Right ventricle myocardium superior (tissue), 1 donor: ENCODE measurements at places on chromosomes 11 and 22. TPM values are rescaled to one million over a fixed set of nuclear protein-coding genes. Genes with fewer than 3 reads are reported as not detected.

The IGHMBP2 gene
- total RNA-seq, result 13.5 TPM

The ANGPTL5 gene
- total RNA-seq, result 1.9 TPM

The NCR3LG1 gene
- total RNA-seq, result 0.56 TPM

The TSSC4 gene
- 36.2 TPM for total RNA-seq

The OR5AN1 gene
- not detected for total RNA-seq

The ADM2 gene
- total RNA-seq, result not detected

The CLCF1 gene
- 0.27 TPM for total RNA-seq

The ENTHD1 gene
- total RNA-seq, result not detected

The SYT12 gene
- total RNA-seq, result 0.13 TPM

The MOGAT2 gene
- total RNA-seq, result 0.13 TPM

The DCDC1 gene
- total RNA-seq, result 0.11 TPM

The ZNF214 gene
- total RNA-seq, result 1.9 TPM

The NPTXR gene
- total RNA-seq, result 16.8 TPM

The PATE2 gene
- not detected for total RNA-seq

The TUBA8 gene
- total RNA-seq, result 247 TPM

The SSTR3 gene
- not detected for total RNA-seq

The CRYBA4 gene
- not detected for total RNA-seq

The DEUP1 gene
- not detected for total RNA-seq

The FOLH1 gene
- total RNA-seq, result 0.27 TPM

The GLB1L3 gene
- total RNA-seq, result not detected

The MYO18B gene
- 114 TPM for total RNA-seq

The SLC17A6 gene
- not detected for total RNA-seq

The APOA5 gene
- not detected for total RNA-seq

The DGCR6 gene
- 13.8 TPM for total RNA-seq

The SCARF2 gene
- 2.6 TPM for total RNA-seq

The CLMP gene
- 6.0 TPM for total RNA-seq

The USH1C gene
- total RNA-seq, result 0.78 TPM

The C22orf15 gene
- not detected for total RNA-seq

The OR52N4 gene
- not detected for total RNA-seq
